ENCODE measurements at places on chromosomes 1 and 21. TPM values are rescaled to one million over a fixed set of nuclear protein-coding genes. Genes with fewer than 3 reads are reported as not detected.

The SAMD11 gene
- polyA plus RNA-seq: 11.4 TPM

GRCh38 chr1:58497499-58497898 is 49.0 kb downstream of the OMA1 start:
- DNase-seq: no peak

DNA sequence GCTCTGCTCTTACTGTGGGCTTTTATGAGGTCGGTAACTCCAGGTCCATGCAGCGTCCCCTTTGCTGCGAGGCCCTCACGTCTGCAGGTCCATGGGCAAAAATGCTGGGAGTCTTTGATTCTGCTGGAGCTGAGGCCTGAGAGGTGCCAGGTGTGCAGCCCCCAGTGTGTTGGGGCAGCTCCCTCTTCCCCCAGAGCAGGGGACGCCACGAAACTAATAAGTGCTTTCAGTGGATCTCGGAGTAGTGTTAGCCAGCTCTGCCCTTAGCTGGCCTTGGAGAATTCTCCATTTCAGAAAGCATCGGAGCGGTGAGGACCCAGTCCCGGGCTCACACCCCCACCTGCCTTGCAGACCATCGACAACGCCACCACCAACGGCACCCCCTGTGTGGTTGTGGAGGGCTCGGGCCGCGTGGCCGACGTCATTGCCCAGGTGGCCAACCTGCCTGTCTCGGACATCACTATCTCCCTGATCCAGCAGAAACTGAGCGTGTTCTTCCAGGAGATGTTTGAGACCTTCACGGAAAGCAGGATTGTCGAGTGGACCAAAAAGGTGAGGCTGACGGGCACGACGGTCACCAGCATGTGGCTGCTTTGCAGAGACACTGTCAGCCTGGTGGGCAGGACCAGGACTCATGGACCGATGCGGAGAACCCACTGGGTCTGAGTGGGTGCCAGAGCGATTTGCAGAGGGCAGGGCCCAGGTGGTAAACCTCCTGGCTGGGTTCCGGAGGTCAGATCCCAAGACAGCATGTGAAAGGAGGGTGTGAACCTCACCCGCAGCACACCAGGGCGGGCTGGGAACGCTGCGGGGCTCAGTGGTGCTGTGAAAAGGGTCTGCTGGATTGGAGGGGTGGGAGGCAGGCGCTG is 25.5 kb downstream of the TRPM2 start:
- DNase-seq: no peak

The SYT2 gene
- 0.27 TPM for polyA plus RNA-seq

DNA sequence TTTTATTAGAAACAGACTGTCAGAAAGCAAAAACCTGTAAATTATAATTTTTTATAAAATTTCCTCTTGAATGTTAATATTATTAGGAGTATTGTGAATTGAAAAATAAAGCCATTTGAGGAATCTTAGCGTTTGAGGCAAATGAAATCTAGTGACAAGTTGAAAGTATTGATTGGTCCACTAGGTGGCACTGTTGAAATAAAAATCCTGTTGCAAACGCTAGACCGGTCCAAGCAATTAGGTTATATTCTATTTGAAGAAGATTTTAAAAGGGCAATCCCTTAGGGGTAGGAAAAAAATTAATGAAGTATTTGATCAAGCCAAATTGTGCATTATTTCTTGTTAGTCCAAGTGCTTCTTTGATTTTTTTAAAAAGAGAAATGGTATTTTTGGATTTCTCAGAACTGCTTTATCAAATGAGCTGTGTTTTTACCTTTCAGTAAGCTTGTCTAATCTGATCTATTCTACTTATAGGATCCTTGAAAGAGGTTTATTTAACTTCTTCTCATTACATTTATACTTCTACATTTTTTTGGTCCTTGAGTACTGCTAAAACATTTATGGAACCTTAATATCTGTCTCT is 57.7 kb downstream of the ATG4C start:
- peak; percentile 68 for DNase-seq

GRCh38 chr21:28953247-28953646 is 39.4 kb downstream of the LTN1 start:
- DNase-seq: no peak

GRCh38 chr1:113046569-113046968 is 26.4 kb upstream of the LRIG2 start:
- DNase-seq: no peak

DNA sequence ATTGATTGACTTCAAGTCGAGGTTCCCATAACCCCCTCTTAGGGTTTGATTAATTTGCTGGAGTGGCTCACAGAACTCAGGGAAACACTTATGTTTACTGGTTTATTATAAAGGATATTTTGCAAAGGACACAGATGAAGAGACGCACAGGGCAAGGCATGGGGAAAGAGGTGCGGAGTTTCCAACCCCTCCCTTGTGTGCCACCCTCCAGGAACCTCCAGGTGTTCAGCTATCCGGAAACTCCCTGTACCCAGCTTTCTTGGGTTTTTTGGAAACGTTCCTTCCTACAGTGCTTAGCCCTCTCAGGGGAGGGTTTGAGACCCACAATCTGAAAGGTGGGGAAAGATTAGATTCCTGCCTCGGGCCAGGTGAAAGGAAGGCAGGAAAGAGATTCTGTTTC is 48.2 kb downstream of the UCK2 start:
- DNase-seq: no peak

The SVBP gene
- 41.8 TPM for polyA plus RNA-seq

DNA sequence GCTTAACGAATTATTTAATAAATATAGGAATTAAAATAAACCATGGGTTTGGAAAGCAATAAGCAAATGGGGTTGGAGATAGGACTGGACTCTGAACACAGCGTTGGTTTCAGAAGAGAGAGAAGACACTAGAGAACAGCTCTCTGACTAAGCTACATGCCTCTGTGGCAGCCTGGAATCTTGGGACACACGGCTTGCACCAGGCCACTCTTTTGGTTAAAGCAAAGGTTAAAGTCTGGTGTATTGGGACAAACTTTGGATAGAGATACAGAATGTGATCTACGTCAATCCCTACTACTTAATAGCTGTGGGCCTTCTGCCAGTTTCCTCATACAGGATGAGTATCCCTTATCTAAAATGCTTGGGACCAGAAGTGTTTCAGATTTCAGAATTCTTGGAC is 49.7 kb upstream of the HSD17B7 start:
- DNase-seq: no peak

The SLC45A3 gene
- 3.4 TPM for polyA plus RNA-seq

DNA sequence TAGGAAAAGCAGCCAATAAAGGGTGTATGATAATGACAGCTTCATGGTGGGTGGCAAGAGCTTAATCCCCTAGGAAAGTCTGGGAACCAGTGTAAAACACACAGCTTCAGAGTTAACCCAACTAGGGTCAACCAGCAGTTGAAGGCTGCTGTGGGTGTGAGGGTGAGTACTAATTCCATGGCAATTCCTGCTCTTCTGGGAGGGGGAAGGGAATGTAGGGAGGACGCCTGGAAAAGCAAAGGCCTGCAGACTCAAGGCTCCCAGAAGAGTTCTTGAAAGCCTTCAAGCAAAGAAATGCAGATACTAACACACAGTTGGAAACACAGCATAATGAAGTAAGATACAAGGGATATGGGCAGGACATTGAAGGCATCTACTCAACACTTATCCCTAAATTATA is 28.1 kb downstream of the TTLL7 start:
- DNase-seq: no peak

- DNase-seq: no peak
Observed at GRCh38 chr1:14347186-14347585, 251.3 kb upstream of the KAZN start.

DNA sequence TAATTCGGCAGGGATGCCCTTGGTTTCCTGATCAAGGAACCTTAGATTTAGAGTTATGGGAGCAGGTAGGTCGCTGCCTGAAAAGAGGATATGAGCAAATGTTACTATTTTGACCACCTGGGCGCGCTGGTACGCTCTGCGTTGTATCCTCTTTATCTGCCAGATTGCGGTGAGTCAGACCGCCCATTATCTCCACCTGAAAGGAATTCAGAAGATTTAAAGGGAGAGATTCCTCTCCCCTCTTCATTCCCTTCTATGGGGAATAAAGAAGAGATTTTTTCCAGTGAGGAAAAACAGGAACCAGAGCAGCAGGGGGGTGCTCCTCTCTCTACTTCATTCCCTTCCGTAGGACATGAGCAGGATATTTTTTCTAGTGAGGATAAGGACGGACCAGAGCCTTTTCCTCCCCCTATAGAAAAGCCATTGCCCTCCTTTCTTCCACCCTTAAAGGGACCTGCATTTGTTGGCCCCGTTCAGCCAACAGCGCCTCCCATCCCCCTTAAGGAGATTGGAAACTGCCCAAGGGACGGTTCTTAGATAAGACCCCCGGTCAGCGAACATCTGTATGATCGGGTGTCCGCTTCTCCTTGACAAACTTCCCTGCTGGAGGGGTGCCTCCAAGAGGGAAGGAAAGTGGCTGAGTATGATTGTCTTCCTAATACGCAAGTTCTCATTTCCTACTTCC is 34.1 kb downstream of the CLCA1 start:
- peak; percentile 36 for DNase-seq

GRCh38 chr1:193766329-193766728 is 579.9 kb upstream of the B3GALT2 start:
- DNase-seq: no peak

The KCNT2 gene
- polyA plus RNA-seq: 6.9 TPM

GRCh38 chr1:7352364-7352763 is 418.7 kb upstream of the VAMP3 start:
- DNase-seq: no peak

The TRIM46 gene
- 0.27 TPM for polyA plus RNA-seq

- DNase-seq: peak; percentile 37
Observed at GRCh38 chr1:11473491-11474034, 5.4 kb upstream of the DISP3 start.

GRCh38 chr21:43652616-43653015 is 6.7 kb downstream of the HSF2BP start:
- no peak for DNase-seq

DNA sequence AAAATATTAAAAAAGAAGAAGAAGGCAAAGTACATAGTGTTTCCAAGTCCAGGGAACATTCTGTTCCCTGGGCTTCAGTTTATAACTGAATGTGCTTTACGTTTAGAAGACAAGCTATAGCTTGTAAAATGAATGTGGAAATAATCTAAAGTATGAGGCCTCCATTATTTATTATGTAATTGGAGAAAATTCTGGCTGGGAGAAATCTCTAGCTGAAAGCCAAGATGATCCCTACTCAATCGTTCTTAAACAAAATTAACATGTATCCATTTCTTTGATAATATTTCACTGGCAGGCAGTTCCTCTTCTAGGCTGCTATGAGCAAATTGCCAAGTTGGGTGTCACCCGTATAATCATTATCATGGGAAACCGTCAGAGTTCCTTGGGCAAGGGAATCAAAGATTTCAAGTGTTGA is 52.2 kb upstream of the ETS2 start:
- DNase-seq: peak; percentile 87

DNA sequence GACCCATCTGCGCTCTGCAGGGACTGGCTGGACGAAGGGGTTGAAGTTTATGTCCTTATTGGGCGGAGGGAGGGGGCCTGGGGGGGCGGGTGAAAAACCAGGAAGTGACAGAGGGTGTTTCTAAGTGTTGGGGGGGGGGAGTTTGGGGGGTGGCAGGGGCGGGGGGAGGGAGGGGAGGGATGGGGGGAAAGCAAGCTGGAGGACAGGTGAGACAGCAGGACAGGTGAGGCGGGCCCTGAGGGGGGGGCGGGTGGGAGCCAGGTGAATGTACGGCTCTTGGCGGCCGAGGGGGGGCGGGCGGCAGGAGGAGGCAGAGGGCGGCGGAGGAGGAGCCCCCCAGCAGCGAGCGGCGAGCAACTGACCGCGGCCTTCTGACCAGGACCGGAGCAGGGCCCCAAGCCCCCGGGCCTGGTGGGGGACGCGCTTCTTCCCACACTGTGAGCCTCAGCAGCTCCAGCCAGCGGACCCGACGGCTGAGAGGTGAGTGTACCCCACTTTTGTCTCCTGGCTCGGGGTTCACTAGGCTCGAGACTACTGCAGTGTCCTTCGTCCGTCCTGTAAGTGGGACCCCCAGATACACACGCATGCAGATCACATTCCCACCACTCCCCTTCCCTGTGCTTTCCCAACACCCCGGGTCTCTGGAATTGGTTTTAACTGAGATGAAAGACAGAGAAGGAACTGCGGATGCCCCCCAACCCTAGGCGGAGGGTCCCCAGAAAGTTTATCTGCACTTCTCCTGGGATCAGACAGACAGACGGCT is at the start of gene ZBTB7B:
ZBTB7B (plus strand) TSS at position 339 of the 763 bp plus-strand sequence. CDS start 11,859 bp downstream, outside the sequence.
- DNase-seq: peak; percentile 42

- DNase-seq: no peak
Observed at GRCh38 chr21:42654913-42655795, 1.7 kb downstream of the PDE9A start.

The HOOK1 gene
- polyA plus RNA-seq: 1.2 TPM

The C1orf226 gene
- polyA plus RNA-seq: 1.5 TPM

The BCL2L15 gene
- polyA plus RNA-seq: 0.49 TPM

DNA sequence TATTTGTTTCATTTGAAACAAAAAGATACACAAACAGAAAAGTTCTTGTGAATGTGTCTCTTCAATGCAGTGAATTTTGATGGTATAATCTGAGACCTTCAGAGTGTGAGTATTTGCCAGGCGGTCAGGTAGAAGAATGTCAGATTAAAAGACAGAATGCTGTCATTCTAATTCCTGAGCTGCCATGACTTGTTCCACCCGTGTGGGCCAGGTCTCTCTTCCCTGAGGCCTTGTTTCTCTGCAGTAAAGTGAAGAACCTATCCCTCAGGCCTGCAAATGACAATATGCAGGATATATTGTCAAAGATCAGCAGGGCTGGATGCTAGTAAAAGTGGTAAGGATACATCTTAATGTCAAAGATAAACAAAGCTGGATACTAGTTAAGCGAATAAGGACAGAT is 111.4 kb downstream of the ZP4 start:
- DNase-seq: no peak

The RNF220 gene
- polyA plus RNA-seq: 56.2 TPM

DNA sequence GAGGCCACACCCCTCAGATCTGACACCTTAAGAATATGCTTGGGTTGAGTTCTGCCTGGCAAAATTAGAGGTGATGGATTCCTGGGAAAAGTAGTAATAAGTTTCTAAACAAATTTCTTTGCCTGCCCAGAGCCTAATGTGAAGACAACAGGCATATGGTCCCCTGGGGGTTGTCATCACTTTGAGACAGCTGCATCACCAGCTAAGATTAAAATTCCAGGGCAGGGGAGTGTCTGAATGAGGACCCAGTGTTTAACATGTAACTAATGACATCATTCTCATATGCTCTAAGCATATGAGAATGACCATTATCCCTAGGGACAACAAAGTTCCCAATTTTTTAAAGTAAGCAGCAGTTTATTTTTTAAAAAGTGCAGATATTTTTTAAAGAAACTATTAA is 432.2 kb downstream of the PCP4 start:
- DNase-seq: peak; percentile 14

The LCE2A gene
- polyA plus RNA-seq: not detected

GRCh38 chr1:966135-966703 is at the start of gene PLEKHN1:
TSS of gene PLEKHN1 (plus strand) at chr1:966482. CDS start at chr1:966532, 50 bp downstream.
- DNase-seq: no peak

GRCh38 chr1:84122780-84123382 is 21.2 kb upstream of the PRKACB start:
- peak; percentile 43 for DNase-seq

The SLC9C2 gene
- not detected for polyA plus RNA-seq

DNA sequence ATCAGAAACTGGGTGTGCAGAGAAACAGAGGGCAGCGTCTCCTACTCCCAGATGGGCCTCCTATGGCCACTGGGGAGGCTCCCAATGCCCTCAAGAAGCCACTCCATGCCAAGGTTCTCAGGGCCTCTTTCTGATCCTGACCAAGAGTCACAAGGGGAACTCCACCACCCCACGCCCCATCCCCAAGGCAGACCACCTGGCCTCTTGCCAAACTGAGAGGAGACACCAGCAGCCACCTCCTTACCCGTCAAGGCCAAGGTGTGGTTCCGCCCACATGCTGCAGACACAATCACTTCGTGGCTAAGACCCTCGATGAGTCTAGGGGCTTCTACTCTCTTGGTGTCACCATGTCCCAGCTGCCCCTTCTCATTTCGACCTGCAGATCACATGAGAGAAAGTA is 17.0 kb downstream of the RCC2 start:
- no peak for DNase-seq
